GM12878 (cell line): ENCODE measurements at places on chromosomes 5 and 9. TPM values are rescaled to one million over a fixed set of nuclear protein-coding genes. Genes with fewer than 3 reads are reported as not detected.

The EXD3 gene
- polyA plus RNA-seq, result 3.7 and 3.9 TPM in 2 replicates

The SH3RF2 gene
- not detected in 2 replicates for polyA plus RNA-seq

The NEUROG1 gene
- polyA plus RNA-seq, result not detected in 2 replicates

The FBN2 gene
- polyA plus RNA-seq, result 0.07 TPM in 1 of 2 replicates, not detected in the other

The IFNK gene
- polyA plus RNA-seq, result not detected in 2 replicates
